Kidney epithelial cell (primary cell): ENCODE measurements at places on chromosomes 12 and 14. TPM values are rescaled to one million over a fixed set of nuclear protein-coding genes. Genes with fewer than 3 reads are reported as not detected.

DNA sequence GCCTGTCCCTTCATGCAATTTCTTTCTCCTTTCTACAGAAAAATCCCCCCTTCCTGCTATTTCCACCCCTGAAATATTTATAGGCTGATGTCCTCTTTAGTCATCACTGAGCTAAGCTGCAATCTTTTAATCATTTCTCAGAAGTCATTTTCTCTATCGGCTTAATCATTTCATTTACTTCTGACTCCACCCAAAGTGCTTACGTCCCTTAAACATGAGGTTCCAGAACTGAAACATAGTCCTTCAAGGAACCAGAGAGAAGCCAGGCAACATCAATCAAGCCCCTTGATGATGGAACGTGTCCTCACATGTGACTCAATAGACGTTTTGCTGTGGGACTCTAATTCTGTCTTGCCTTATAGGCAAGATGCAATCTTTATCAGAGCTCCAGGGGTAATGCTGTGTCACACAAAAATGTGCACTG is 148.7 kb upstream of the KRR1 start:
- DNase-seq: peak; percentile 92

DNA sequence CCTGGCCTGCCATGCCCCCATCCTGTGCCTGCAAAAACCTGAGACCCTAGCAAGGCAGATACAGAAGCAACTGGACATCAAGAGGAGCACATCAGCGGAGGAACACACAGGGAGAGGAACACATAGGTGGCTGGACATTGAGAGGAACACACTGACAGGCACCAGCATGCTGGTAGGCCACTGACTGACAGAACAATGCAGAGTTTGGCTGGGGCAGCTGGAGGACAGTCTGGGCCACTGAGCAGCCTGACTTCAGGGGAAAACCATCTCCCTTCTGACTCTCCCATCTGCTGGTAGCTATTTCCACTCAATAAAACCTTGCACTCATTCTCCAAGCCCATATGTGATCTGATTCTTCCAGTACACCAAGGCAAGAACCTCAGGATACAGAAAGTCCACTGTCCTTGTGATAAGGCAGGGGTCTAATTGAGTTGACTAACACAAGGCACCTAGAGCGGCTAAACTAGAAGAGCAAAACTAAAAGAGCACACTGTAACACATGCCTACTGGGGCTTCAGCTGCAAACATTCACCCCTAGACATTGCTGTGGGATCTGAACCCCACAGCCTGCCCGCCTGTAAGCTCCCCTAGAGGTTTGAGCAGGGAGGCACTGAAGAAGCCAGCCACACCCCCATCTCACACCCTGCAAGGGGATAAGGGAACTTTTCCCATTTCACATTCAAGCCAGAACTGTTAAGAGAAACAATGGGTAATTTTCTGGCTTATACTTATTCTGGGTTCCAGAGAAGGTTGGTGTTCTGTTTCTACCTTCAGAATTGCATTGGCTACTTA is 22.1 kb downstream of the CLECL1 start:
- no peak for DNase-seq

DNA sequence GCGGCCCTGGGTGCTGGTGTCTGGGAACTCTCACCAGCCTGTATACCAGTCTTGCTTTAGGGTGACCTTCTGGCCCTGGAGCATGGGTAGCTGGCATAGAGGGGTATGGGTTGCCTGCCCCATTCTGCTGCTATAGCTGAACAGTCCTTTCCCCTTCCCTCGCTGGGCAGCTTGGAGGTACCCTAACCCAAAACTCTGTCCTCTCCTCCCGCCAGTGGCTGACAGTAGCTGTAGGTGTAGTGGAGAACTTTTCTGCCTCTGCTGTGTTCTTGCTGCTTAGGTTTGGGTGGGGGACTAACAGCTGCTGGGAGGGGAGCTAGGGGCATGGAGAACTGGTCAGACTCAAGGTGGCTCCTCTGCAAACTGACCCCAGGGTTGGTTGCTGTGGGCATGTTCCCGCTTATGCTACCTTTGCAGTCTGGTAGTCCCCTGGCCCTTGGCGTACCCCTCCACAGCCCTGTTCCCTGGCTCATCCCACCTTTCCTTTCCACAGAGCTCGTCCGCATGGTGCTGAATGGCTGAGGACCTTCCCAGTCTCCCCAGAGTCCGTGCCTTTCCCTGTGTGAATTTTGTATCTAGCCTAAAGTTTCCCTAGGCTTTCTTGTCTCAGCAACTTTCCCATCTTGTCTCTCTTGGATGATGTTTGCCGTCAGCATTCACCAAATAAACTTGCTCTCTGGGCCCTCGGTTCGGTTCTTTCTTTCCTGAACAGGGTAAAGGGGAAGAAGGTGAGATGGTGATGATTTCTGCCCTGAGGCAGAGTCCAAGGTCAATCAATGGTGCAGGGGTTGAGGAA is 2.9 kb downstream of the MYL6 start:
- DNase-seq: no peak

- DNase-seq: no peak
Measured at GRCh38 chr12:130146176-130146931, 15.9 kb upstream of the FZD10 start.

DNA sequence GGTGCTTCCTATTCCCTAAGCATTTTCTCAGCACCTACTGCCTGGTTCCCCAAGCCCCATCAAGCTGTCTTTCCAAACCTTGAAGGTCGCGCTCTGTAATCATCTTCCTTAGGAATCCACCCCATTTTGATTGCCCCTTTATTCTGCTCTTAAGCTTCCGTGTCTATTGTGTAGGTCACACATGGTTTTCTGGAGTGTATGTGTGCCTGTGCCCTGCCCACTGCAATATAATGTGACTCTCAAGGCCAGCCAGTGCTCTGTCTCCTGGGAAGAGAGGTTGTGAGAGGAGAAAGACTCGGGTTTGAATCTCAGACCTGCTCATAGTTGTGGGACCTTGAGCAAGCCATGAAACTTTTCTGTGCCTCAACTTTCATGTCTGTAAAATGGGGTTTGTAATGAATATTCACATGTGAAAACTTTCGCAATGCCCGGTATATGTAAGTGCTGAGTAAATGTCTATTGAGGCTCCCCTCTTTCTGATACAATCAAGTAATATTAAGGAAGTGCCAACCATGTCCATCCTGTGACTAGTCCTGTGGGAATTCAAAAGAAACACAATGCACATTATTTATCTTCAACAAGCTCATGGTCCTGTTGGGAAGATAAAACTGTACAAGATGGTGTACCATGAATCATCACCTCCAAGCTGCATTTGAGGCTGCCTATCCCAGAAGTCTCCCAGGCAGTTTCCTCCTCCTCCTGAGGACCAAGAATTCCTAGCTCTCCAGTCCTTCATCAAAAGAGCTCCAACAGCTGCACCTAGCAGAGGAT is 774 bp upstream of the KRT75 start:
- DNase-seq: no peak

GRCh38 chr14:71206123-71206522 is 298.9 kb downstream of the PCNX1 start:
- no peak for DNase-seq

DNA sequence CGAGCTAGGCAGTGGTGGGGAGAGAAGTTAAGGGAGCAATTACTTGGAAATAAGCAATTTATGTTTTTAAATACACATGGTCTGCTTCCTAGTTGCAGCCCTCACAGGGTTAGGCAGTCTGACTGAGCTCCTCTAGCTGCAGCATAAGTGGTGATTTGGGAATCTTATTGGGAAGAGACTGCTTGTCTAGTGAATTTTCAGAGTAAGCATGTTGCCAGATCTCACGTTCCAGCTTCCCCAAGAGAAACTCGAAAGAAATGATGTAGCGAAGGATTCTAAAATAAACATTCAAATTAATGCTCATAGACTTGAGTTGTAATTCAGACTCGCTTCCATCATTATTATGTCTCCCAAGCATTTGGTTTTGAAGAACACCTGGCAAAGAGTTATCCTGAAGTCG is 440.2 kb downstream of the ATP23 start:
- DNase-seq: no peak

- DNase-seq: no peak
Measured at GRCh38 chr12:108327621-108328344, 11.3 kb downstream of the CMKLR1 start.

GRCh38 chr12:26939953-26940352 is 1.7 kb downstream of the FGFR1OP2 start:
- no peak for DNase-seq

DNA sequence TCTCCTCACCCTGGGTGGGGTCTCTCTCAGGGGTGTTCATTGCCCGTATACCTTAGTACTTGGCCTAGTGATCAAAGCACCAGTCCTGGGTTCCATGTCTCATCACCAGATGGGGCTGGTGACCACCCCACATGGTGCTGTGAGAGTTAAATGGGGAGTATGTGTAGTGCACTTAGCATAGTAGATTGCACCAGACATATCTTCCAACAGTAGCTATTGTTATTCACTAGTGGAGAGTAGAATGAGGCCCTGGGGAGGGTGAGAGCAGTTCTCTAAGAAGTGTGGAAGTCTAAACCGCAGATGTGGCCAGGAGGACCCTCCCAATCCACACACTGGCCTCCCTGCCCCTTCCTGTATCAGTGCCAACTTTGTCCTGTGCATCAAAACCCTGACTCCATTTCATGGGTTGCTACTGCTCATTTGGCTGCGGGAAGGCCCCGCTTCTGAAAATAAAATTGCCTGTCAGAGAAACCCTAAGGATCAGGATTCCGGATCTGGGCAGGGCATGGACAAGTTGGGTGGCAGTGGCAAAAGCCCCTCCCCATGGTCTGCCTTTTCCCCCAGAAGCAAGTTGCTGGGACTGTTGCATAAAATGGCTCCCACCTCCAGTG is 4.4 kb downstream of the CD9 start:
- no peak for DNase-seq

- DNase-seq: peak; percentile 92
Measured at GRCh38 chr14:20986811-20987210, 3.0 kb upstream of the METTL17 start.

GRCh38 chr14:79598339-79598738 is 613.0 kb downstream of the DIO2 start:
- no peak for DNase-seq

GRCh38 chr14:63764103-63764502 is 36.2 kb upstream of the SGPP1 start:
- DNase-seq: no peak

DNA sequence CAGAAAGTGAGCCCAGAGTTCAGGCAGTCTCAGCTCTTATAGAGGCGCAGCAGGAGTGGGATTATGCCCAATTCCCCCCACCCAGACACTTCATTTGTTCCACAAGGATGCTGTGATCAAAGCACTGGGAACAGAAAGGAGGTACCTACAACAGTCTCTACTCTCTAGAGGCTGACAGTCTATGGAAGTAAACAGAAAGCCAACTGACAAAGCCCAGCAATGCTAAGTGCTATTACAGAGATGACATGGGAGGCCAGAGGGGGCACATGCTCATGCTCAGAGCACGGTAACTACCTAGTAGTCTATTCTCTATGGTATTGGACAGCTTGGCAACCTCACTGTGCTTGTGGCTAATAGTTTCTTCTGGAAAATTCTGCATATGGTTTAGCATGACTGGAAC is 85.9 kb downstream of the STXBP6 start:
- DNase-seq: no peak

- DNase-seq: no peak
Measured at GRCh38 chr14:50417853-50418252, 21.2 kb upstream of the CDKL1 start.

DNA sequence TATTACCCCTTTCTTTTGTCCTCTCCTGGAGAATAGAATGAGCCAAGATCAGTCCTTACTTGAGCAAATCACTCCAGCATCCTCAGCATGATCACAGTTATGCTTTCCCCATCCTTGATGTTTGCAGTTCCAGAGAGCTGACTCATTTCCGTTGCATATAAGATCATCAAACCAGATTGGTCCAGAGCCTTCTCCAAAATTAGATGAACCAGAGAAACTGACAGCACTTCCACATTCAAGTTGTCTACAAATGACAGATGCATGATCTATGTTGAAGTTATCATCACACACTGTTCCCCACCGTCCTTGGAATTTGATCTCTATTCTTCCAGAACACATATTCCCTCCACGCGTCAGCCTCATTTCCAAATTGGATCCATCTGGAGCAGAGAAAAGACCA is 4.8 kb downstream of the CD163 start:
- DNase-seq: peak; percentile 2

GRCh38 chr12:45581112-45581511 is 148.4 kb upstream of the ARID2 start:
- DNase-seq: no peak

DNA sequence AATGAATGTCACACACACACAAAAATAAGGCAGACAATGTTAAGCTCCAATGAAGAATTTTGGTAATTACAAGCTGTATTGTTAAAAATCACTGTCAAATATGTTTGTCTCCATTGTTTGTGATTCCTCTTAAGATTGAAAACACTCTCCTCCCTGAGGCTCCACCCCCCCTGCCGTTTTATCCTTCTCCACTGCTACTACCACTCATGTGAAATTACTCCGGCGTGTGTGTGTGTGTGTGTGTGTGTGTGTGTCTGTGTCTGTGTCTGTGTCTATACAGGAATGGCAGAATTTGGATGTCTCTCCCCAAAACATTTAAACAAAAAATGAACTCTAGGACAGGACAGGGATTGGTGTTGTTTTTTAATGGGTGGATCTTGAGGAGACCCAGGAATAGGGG is 365.1 kb upstream of the DIO2 start:
- no peak for DNase-seq

- no peak for DNase-seq
Measured at GRCh38 chr14:78164226-78164853, 5.8 kb upstream of the NRXN3 start.

DNA sequence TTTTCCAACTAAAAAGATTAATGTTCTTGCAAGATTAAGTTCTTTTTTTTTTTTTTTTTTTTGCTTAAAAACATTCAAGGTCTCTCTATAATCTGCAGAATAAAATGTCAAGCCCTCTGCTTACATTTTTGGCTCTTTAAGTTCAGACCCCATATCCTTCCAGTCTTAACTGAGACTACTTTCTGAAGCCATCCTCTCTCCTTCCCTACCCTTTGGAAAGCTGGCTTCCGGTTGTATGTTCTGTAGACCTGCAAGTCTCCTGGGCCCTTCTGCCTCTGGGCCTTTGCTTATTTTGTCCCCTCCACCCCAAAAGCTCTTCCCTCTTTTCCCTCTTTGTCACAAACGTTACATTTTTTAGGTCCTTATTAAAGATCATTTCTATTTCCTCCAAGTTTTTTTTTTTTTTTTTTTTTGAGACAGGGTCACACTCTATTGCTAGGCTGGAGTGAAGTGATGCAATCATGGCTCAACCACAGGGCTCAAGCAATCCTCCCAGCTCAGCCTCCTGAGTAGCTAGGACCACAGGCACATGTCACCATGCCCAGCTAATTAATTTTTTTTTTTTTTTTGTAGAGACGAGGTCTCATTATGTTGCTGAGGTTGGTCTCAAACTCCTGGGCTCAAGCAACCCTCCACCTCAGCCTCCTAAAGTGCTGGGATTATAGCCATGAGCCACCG is 46.5 kb downstream of the PTPRB start:
- DNase-seq: no peak

- no peak for DNase-seq
Measured at GRCh38 chr12:21483531-21483930, 17.9 kb downstream of the RECQL start.

Gene RHOJ
- total RNA-seq: 0.21 and 0.54 TPM in 2 replicates

Gene RNASE3
- total RNA-seq: not detected in 2 replicates

Gene FOXG1
- 0.17 TPM in 1 of 2 replicates, not detected in the other for total RNA-seq

Gene SERPINA12
- total RNA-seq: not detected in 2 replicates

Gene CLEC2B
- 0.50 TPM in 1 of 2 replicates, not detected in the other for total RNA-seq

Gene VDR
- 21.9 and 25.6 TPM in 2 replicates for total RNA-seq

Gene TUBA1B
- total RNA-seq: 739 and 794 TPM in 2 replicates

Gene CHGA
- not detected in 2 replicates for total RNA-seq

Gene FGD4
- total RNA-seq: 11.0 and 17.5 TPM in 2 replicates

Gene STAC3
- total RNA-seq: 0.71 TPM in 1 of 2 replicates, not detected in the other

Gene DEPDC4
- total RNA-seq: 0.14 and 1.0 TPM in 2 replicates

Gene BEGAIN
- total RNA-seq: 3.2 and 9.3 TPM in 2 replicates

Gene SLC6A12
- total RNA-seq: 2.1 TPM in 1 of 2 replicates, not detected in the other
